ENCODE measurements at places on chromosomes 4 and X.

DNA sequence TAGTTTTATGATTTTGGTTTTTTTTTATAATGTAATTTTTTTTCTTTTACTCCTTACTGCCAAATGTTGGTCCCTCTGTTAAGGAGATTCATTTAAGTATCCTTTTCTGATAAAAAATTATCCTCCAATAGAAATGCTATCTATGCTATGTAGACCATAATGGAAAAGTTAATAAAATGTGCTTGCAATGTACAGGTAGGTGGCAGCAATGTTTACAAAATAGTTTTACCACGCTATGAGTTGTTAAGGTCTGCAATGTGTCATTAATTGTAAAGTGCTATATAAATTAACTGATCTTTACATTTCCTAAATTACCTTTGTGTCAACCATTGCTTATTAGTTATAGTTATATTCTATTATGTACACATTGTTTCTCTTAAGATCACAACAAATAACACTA is 3.8 kb upstream of the CENPC start:
- DNase-seq: peak; percentile 8

GRCh38 chr4:1172228-1172851 is at the start of gene SPON2:
SPON2 (minus strand) TSS chr4:1172583.
- peak; percentile 87 for DNase-seq

DNA sequence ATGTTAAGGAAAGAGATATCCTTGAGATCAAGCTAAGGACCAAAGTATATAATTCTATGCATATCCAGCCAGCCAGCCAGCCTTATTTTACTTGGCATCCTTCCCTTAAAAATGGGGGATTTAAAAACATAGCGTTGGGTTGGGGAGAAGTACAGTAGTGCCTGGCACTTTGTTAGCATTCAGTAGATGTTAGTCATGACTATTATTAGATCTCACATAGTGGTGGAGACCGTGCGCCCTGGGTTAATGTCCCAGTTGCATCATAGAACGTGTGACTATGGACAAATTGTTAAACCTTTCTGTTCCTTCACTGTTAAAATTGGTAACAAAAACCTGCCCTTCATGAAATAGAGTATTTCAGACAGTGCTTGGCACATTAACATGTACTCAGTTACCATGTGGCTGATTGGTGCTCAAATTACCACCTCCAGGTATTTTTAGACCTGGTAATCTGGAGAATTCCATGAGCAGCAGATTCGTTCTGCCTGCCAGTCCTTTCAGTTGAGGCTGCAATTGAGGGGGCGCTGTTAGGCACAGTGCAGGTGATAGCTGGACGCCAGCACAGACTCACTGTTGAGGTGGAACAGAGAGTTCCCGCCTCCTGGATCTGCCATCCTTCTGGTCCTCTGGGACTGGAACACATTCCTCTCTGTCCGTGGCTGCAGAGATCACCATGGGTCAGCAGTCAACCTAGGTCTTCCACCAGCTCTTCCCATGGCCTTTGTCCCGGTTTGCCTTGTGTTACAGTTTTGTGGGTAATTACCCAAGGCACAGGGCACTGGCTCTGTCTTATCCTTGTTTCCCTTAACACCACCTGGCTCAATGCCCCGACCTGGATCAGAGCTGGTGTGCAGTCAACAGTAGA is 31.7 kb downstream of the RBBP7 start:
- DNase-seq: peak; percentile 87

- DNase-seq: no peak
These were observed 3.3 kb upstream of the CXCR3 start for GRCh38 chrX:71621603-71622002.

DNA sequence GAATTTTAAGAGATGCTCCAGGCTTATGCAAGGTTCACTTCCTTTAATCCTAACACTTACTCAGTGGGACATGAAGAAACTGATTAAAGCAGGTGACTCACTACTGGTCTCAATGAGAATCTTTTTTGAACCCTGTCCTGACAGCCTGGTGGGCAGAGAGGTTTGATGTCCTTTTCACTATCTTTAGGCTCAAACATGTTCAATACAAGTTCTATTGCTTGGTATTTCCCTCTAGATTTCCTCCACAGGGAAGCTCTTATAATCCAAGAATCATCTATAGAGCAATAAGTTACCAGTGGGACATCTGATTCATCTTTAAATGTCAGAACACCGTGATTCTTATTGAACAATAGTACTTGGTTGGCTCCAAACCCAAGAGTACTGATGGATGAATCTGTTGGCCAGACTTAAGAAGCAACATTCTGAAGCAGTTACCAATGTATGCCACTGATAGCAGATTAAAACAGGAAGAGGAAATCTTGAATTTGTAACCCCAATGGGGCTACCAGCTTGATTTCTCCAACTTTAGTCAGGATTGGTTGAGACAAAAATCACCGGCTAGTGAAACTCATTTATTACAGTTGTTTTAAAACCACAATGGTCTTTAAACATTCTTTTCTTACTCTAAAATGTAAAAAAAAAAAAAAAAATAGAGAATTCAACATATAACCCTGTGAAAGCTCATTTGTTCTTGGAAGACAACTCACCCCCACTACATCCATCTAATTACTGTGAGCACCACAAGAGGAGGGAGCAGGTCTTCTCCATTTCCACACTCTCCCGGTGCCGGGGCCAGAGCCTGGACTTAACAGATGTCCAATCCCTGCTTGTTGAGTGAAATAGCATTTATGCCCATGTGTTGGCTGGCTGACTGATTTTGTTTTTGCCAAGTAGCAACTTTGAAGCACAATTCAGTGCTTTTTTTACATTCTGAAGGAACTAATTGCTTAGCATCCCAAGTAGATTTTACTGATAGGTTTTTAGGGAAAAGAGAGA is 43.3 kb downstream of the FGFBP1 start:
- peak; percentile 50 for DNase-seq

DNA sequence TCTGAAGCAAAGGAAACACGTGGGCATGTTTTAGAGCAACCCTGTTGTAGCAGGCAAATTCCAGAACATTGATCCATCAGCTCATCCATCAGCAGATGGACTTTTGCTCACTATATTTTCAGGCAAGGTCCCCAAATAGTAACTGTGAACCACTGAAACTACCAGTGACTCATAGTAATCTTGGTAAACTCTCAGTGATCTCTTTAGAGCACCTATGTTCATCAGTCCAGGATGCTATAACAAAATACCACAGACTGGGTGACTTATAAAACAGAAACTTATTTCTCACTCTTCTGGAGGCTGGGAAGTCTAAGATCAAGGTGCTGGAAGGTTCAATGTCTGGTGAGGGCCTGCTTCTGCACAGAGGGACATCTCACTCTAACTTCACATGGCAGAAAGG is 28.9 kb upstream of the BTC start:
- no peak for DNase-seq

DNA sequence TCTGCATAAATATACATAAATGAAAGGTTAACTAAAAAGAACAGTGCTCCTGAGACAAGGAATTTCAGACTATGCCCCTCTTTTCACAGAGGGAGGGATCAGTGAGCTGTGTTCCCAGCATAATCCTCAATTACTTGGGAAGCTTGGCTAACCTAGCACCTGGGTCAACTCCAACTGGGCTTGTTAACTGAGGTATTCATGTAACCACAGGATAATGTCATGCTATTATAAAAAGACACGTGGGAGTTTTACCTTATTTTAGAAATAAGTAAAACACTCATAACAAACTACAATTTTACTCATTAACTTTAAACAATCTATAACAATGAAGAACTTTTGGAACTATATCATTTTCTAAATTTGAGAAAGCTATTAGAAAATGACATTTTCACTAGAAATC is 48.6 kb downstream of the RPGR start:
- no peak for DNase-seq

- DNase-seq: no peak
These were observed 82.6 kb upstream of the HS3ST1 start for GRCh38 chr4:11511321-11511720.

All from iris pigment epithelial cell (primary cell).